Umbilical cord (tissue), 2 donors: ENCODE measurements at places on chromosomes 3 and 15.

- DNase-seq, result peak; percentile 26
These were observed 15.0 kb downstream of the KAT2B start for GRCh38 chr3:20055020-20055775.

DNA sequence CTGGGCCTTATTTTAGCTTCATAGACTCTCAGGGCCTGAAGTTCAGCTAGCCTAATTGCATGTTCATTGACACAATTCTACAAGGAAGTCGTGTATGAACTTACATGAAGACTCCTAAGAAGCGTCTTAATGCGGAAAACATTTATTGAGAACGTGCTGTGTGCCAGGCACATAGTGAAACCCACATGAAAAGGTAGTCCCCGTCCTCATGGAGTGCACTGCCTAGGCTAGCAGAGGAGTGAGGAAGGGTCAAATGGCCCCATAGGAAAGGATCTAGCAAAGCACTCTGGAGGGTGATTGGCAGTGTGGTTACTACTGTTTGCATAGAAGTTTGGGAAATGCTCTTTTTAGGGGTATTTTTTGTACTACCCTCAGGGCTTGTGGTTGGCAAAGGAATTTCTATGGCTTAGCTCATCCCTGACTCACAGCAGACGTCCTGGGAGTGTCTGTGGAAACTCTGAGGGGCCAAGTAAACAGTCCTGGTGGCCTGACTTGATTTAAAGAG lies 854 bp upstream of the NPTN start:
- DNase-seq, result peak; percentile 30

- no peak for DNase-seq
These were observed 269.4 kb upstream of the ROPN1 start for GRCh38 chr3:124261306-124261705.

DNA sequence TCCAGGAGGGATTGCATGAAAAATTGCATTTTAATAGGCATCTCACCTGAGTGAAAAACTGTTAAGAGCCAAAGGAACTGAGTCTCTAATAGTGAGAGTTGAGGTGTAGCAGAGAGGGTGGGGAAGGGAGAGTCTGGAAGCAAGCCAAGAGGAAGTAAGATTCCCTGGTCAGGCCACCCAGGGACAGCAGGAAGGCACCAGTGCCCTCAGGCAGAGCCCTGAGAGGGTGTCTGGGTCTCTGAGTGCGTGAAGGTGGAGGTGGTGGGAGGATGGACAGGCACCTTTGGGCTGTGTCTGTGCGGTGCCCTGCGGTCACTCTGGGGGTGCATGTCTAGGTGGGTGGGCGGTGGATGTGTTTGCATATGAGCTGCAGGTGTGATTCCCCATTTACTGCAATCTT lies 300.4 kb upstream of the ROPN1 start:
- DNase-seq, result no peak

DNA sequence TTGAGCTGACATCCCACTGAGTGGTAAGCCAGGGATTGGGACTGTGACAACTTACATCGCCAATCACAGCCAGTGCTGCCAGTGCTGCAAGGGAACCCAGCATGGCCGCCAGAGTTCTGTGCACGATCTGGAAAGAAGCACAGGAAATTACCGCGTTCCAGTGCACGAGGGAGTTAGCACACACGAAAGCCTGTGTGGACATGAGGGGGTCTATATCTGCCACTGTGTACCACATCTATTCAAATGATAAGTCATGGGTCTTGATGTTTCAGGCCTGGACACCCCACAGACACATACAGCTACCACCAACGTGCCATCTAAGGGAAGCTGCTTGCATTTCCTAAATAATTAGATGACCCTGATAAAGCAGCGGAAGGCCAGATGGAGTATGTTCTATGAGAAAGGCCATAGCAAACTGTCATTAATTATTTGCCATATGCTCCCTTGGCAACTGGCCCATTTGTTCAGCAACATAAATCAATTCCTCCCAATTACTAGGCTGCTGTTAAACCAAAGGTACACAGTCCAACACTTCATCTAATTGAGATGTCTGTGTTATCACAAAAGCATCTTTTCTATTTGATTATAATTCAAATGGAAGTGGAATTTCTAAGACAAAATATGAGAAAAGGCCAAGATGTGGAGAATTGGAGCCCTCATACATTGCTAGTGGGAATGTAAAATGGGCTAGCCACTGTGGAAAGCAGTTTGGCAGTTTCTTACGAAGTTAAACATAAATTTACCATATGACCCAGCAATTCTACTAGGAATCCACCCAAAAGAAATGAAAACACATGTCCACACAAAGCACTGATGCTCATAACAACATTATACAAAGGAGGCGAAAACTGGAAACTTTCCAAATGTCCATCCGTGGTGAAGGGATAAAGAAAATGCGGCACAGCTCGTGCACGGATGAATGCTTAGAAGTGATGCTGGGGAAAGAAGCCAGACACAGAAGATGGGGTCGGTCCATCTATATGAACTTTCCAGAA lies 108.3 kb downstream of the OCA2 start:
- no peak for DNase-seq

- no peak for DNase-seq
These were observed 73.5 kb downstream of the MGLL start for GRCh38 chr3:127748754-127749327.

DNA sequence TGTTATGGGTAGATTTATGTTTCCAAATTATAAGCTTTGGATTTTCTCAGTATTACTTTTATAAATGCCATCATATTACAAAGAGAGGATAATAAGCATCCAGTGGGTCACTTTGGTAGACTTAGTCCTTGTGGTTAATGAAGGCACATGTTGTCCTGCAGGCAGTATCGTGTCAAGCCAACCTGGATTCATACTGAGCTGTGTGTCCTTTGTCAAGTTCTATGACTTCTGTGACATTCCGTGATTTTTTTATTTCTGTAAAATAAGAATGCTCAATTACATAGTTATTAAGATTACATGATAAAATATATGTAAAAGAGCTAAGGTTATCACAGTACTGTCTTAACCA lies 257.7 kb downstream of the RBMS3 start:
- DNase-seq, result no peak

GRCh38 chr3:159059395-159059794 lies 257.5 kb downstream of the MFSD1 start:
- no peak for DNase-seq

- DNase-seq, result no peak
These were observed 233.4 kb downstream of the MEX3B start for GRCh38 chr15:81812456-81812855.

DNA sequence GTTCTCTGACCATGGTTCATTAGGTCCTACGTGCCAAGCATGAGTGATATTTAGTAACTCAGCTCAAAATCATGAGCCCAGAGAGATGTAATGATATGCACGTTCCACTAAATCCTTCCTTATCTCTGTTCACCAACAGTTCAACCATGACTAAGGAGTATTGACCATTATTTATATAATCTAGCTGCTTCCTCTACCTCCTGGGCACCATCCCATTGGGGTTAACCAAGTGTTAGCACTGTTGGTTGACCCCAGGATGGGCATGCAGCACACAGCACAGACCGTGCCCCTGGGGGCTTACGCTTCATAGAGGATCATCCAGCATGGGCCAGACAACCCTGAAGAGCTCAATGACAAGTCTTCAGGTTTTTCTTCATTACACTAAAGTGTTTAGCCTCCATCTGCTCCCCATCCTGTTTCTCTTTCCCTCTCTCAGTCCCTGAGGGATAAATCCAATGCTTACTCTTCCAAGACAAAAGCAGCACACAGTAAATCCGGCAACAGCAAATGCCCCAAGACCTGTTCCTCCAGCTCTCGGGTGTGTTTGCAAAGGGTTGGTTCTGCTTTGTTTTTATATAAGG lies 10.4 kb downstream of the FAM174B start:
- DNase-seq, result no peak

- no peak for DNase-seq
These were observed 61.5 kb downstream of the CGGBP1 start for GRCh38 chr3:87997298-87997697.

DNA sequence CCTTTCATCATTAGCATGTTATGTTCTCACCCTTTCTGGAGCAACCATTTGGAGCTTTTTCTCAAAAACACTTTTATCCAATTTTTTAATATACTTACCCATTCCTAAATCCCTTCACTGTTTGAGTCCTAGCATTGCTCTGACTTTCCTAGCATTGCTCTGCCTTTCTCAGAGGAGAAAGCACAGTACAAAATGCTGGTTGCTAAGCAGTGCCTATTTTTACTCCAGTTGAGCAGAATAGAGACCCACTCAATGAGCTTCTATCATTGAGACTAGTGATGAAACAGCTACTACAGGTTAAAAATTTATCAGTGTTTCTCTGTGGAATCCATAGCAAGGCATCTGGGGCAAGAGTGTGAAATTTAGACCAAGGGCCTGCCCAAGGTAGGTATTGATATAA lies 21.8 kb upstream of the IL1RAP start:
- no peak for DNase-seq

- no peak for DNase-seq
These were observed 516.0 kb upstream of the IL12A start for GRCh38 chr3:159472611-159473010.

DNA sequence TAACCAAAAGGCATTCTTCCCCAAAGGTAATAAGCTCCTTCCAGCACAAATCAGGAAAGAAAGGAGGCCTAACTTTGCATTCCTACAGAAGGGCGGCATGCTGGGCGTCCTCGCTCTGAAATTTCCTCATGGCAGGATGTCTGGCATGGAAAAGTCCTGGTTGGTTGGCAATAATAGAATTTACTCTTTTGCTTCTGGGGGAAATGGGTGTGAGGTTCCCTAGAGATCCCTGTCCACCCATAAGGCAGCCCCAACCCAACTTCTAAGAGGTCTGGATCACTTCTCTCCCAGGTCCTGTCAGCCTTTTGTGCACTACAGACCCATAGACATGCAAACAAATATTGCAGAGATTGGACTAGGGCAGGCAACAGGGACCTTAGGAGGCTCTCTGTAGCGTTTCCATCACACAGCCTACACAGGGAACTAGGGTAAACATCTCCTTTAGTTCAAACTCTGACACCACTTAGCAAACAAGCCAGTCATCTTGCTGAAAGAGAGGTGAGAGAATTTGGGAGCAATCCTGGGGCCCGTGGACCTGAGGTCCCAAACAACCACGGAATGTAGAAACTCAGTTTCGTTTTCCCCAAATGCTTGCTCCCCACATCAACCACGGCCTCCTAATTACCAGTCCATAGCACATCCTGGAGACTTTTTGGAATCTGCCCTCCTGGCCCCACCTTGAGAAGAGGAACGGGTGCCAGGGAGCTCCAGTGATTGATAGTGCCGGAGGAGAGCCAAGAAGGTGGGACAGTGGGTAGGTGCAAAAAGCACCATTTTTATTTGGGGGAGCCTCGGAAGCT lies 2.1 kb downstream of the ZIC4 start:
- DNase-seq, result no peak

DNA sequence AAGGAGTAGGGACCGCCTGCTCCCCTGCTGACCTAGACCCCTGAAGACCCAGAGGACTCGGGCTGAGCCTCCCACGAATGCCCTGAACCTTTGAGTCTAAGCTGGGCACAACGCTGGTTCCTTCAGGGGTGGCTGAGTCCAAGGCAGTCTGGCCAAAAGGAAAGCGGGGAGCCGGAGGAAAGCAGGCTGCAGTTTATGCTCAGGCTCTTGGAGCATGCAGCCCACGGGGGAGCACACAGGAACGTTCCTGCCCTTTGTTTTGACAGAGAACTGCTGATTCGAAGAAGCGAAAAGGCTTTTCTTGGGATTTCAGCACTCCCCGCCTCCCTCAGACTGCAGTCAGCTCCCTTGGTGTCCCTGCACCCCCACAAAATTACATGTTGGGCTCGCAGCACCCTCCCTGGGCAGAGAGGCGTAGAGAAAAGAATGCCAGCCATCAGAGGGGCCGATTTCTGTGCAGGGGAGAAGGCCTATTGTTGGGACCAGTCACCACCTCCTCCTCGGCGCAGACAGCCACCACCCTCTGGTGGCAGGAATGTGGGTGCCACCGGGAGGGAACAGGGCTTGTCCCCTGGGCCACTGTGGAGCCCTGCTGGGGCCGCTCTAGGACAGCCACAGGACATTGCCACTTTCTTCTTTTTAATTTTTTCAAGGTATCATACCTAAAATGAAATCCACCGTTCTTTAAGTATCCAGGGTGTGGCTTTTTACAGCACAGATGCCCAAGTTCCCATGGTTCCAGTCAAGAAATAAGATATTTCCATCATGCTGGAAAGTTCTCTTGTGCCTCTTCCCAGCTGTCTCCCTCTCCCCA lies 72.2 kb downstream of the SMAD6 start:
- DNase-seq, result peak; percentile 85

GRCh38 chr3:9117220-9117619 lies 132.2 kb downstream of the SRGAP3 start:
- no peak for DNase-seq

GRCh38 chr15:43199945-43200488 lies 14.8 kb downstream of the CCNDBP1 start:
- no peak for DNase-seq

- no peak for DNase-seq
These were observed 40.4 kb downstream of the ABTB1 start for GRCh38 chr3:127712881-127713771.

DNA sequence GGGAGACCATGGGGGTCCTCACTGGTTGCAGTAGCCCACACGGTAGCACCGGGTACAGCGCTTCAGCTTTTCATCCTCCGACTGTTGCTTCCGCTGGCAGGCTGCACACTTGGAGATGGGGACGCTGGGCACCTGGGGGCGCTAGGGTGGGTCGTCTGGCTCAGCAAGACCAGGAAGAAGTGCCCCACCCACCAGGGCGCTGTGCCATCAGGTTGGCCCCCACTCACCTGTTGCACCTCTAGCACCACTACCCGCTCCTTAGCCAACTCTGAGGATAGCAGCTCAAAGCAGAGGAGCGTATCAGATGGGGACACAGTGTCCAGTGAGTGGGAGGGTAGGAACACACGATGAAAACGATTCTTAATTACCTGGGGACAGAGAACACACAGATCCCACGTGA lies 7.7 kb upstream of the QARS1 start:
- no peak for DNase-seq

- DNase-seq, result no peak
These were observed 59.9 kb upstream of the LIMD1 start for GRCh38 chr3:45534632-45535031.

DNA sequence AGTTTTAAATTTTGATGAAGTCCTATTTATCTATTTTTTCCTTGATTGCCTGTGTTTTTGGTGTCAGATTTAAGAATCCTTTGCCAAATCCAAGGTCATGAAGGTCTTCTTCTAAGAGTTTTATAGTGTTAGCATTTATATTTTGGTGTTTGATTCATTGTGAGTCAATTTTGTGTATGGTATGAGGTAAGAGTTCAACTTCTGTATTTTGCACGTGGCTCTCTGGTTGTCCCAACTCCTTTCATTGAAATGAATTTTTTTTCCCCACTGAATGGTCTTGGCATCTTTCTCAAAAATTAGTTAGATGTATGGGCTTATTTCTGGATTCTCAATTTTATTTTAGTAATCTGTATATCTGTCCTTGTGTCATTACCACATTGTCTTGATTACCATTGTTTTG lies 57.1 kb upstream of the STRIT1 start:
- no peak for DNase-seq
